ENCODE measurements at places on chromosomes 1 and 21.

GRCh38 chr1:178538192-178538916 lies 25.4 kb downstream of the TEX35 start:
- peak; percentile 88 for DNase-seq

DNA sequence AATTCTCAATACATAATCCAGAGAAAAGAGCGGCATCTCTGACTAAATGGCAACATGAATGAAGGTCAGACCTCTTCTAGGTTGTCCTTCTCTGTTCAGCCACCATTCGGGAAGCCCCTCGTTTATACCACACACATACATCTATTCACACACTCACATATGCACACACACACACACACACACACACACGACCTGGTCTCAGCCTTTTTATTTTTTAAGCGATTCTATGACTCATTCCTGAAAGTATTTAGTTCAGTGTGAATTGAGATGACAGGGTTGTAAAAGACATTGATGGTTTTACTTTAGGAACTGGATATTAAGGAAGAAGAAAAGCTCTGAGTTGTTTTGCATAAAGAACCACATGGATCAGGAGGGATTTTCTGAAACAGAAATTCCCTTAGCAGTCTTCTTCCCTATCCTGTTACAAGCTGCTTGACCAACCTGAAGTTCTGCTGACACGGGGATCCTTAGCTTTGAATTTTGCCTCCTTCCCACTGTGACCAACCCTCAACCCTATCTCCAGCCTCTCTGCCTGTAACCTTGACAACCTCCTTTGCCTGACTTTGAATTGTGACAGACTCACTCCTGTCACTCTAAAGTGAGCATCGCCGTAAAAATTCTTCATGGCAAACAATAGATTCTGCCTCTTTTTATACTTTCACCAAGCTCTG lies 383.1 kb upstream of the ESRRG start:
- DNase-seq = no peak

DNA sequence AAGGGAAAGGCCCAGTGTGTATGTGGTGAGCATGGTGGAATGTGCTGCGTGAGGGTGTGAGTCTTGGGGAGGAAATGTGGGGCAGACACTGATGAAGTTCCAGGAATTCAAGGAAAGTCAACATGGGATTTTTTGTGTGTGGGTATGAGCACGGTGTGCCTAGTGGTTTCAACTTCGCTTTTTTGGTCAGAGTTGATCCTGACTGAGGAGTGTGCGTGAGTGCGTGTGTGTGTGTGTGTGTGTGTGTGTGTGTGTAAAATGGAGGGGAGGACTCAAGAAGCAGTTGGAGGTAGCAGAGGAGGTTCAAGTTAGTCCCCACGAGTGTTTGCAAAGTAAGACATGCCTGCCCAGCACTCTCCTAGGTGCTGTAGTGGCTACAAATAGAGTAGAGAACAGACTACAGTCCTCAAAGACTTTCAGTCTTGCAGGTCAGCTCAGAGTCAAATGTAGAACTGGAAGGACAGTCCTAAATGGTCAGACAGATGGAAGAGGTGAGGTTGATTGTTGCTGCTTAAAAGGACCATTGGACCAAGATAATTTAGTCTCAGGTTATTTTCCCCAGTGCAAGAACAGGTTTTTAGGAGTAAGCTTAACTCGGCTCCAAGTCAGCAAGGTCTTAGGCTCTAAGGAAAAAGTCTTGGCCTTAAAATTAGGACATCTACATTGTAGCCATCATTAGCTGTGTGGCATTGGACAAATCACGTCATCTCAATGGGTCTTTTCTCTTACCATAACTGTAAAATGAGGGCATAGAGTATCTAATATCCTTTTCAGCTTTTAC lies 25.0 kb downstream of the SLAMF1 start:
- no peak for DNase-seq

GRCh38 chr1:220894924-220895256 lies 15.6 kb downstream of the HLX start:
- DNase-seq = no peak

- no peak for DNase-seq
Measured at GRCh38 chr1:150262388-150263320, 5.1 kb downstream of the CA14 start.

DNA sequence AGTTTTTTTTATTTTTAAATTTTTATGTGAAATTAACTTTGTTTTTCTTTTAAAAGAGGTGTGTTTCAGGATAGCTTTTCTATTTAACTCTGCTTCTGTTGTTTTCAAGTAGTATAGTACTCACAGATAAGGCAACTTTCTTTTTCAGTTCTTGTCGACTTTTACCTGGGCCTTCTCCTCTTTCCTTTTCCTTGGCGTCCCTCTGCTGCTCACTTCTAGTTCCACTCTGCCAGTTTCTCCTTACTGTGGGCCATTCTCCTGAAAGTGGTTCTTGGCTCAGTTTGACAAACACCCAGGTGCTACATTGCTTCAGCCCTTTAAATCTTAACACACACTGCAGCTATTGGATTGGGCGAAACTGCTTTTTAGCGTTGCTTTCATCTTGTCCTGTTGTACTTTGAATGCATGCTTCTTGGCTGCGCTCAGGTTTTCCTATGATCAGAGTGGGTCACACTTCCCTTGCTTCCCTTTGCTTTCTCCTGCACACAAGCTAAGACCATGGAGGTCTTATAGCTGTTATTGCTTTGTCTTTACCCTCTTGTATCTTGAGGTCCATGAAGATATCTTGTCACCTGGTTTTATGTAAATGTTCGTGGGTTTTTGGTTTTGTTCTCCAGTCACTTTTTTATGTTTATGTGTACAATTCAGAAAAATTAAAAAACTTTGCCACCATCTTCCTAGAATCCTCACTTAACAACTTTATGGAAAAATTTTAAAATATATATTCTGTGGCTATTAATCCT lies 21.6 kb downstream of the GABPA start:
- DNase-seq = no peak

GRCh38 chr21:40938611-40939010 lies 91.7 kb upstream of the DSCAM start:
- no peak for DNase-seq

DNA sequence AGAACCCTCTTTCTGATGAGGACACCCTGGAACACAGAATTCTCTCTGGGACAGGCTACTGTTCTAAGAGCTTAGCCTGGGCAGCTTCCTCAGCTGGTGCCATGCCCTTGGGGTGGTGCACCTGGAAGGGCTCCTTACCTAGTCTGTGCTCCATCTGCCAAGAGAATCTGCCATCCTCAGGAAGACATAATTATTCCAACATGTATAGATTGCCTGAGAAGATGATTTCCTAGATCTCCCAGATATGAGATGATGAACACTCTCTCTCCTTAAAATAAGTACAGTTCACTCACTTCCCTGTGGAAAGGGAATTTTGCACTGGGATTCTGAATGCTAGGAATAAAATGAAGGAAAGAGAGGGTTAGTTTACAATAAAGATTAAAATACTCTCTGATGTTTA lies 87.6 kb downstream of the NENF start:
- DNase-seq = no peak

DNA sequence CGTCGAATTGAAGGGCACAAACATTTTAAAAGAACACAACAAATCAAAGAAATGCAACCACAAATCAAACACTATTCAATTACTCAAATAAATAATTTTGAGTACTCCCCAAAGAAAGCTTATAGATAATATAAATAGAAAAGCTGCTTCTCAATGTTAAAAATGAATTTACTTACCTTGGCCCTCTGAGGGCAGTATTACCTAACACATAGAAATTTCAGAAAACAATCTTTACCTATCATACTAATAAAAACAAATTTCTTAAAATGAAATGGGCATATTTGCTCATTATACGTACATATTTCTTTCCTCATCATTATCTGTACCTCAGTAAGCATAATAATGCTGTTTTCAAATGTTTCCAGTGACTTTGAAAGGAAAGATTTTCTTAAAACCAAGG lies 141.8 kb downstream of the AKT3 start:
- no peak for DNase-seq

- no peak for DNase-seq
Measured at GRCh38 chr1:229536982-229537381, 21.5 kb downstream of the ABCB10 start.

GRCh38 chr1:76176000-76176399 lies 101.5 kb downstream of the ST6GALNAC3 start:
- peak; percentile 16 for DNase-seq

- DNase-seq = peak; percentile 56
Measured at GRCh38 chr1:223258751-223259198, 105.2 kb downstream of the SUSD4 start.

DNA sequence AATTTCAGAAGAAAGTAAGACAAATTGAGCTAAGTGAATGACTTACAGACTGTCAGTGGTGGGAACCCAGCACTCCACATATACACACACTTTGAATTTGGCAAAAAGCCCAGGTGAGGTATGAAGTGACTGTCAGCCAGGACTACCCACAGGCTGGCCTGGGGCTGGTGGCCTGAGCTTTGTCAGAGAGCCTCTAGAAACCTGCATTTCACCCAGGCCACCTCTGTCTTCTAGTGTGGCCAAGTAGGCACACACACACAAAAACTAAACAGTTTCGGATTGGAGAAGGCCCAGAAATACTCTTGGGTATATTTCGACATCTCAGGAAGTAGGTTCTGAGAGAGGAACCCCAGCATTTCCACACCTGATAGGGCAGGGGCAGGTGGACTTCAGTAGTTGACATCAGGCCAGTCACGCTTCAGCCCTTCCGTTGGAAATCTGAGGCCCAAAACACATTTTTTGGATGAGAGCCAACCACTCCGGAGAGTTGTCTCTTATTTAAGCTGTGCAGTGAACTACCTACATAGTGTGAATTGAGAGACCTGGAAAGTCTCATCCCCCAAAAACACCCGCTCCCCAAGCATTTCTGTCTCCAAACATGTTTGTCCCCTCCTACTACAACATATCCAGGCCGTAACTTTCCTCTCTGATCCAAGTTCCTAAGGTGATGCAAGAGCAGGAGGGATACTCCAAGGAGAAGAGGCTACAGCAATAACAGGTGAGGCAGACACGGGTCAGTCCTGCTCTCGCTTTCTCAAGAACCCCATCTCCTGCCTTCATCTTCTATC lies 167.2 kb upstream of the PROX1 start:
- no peak for DNase-seq

DNA sequence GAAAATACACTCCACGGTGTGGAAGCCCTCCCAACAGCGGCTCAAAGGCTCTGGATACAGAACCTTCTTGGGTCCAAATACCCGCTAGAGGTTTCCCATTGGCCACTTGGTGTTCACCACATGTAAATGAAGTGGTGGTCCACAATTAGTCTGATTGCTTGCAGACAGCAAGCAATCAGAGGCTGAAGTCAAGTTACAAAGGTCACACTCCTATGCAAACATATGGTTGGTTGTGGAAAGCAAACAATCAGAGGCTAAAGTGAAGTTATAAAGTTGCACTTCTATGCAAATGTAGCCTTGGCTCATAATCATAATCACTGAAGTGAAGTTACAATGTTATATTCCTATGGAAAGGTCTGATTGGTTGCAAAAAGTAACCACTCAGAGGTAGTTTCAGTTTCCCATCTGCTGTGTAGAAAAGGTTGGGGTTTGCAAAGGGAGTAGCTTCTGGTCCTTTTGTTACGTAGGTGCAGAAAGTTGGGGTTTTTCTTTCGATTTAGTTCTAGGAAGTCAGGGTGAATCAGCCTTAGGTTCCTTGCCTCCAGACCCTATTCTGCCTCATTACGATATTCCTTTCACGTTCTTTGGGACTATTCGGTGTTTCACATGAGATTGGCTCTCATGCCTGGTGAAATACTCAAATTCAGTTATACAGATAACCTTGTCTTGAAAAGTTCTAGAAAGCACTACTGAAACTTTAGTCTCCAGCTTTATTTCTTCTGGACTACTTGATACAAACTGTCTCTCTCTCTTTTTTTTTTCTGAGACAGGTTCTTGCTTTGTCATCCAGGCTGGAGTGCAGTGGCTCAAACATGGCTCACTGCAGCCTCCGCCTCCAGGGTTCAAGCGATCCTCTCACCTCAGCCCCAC lies 36.7 kb upstream of the MTF2 start:
- DNase-seq = no peak

DNA sequence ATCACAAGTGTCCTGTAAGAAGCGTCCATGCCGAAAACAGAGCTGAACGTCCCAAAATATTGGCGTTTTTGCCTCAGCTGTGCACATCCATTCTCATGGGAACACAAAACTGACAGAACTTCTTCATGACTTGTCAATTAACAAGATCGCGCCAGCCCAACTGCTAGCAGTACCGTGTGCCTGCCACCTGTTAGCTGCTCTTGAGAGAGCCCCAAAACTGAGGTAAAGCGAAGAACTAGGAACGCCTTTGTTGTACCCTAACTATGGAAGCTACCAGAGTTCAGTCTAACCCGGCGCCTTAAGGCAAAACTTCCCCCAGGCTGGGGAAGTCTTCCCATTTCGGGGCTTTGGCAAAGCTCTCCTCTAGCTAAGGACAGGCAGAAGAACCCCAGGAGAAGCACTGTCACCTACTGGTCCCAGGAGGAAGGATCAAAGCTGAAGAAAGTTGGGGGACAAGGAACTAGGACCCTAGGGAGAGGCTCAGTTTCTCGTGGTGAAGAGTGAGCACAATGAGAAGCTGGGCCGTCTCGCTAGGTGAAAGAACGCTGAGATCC lies 719 bp downstream of the EYA3 start:
- peak; percentile 6 for DNase-seq

Measured in fibroblast of skin of abdomen (primary cell).